ENCODE measurements at places on chromosomes 11 and 22.

DNA sequence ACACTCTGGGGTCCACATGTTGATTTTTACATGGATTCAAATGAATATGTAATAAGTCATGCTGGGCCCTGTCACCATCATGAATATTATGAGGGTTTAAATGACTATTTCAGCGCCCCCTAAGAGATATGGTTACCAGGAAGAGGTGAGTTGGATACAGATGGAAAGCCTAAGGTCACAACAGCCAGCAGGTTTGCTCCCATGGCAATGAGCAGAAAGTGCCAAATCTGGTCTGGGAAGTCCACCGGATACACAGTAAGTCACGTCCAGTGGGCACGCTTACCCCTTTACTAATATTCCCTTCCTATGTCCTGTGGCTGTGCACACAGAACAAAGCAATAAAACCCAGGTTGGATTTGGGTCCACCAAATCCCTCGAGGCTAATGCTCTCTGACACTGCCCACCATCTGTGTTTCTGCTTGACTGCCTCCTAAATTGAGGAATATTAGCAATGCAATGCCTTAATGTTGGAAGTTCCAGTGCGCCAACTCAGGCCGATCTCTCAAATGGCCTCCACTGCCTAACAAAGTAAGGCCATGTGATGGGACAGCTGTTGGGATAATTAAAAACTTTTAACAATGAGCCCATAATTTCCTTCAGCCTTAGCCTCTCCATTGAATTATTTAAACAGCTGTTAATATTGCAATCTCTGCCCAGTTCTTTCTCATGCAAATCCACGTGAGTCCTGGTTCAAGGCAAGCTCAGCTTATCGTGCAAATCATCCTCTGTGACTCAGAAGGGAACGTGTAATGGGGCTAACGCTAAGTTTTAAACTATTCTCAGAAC lies 97.6 kb downstream of the SLC1A2 start:
- no peak for DNase-seq

GRCh38 chr11:111476956-111477355 lies 35.2 kb downstream of the BTG4 start:
- DNase-seq = no peak

GRCh38 chr11:32435942-32436750 lies 807 bp upstream of the WT1 start:
- no peak for DNase-seq

- DNase-seq = no peak
These were observed 64.8 kb upstream of the NUP160 start for GRCh38 chr11:47912843-47913437.

- no peak for DNase-seq
These were observed 3.4 kb downstream of the FLRT1 start for GRCh38 chr11:64039012-64039665.

GRCh38 chr11:68564261-68564660 lies 103.7 kb downstream of the PPP6R3 start:
- no peak for DNase-seq

DNA sequence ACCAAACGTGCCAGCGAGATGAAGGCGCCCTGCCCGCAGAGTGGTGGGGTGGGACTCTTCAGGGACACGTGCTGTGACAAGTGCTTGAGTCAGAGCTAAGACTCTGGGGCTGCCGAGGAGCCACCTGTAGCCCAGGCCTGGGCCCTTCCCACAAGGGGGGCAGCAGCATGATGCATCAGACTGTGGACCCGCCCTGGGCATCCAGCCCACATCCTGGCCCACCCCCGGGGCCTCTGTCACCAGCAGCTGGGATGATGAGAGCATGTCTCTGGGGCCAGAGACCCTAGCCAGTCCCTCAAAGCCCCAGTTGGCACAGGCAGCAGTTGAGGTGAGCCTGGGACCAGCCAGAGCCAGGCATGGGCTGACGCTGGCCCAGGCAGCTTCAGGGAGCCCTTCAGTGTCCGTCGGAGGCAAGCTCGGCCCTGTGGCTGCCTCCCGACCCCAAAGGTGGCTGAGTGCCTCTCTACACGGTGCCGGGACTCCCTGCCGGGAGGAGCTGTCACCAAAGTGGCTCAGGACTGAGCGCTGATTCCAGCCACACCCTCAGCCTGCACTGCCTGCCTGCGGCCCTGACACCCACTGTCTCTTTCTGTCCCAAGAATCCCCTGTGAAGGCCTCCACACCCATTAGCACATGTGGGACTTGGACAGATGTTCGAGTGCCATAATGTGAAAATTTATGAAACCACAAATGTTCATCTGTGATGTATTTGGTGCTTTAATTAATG lies 41.3 kb downstream of the CDKN1C start:
- no peak for DNase-seq

DNA sequence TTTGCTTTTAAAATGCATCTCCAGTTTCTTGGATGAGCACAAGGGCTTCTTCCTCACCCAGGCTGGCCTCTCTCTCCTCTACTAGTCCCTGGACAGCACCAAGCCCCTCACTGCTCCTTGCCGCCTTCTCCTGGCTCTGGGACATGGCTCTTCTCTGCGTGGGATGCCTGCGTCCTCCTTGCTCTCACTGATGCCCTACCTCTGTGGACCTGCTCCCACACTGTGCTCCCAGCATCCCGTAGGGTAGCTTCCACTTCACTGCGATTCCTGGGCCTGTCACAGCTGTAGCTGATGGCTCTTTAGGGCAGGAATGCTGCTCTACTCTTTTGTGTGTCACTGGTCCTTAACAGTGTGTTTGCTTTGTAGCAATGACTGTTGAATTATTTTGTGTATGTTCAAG lies 136.3 kb downstream of the SNX19 start:
- DNase-seq = no peak

DNA sequence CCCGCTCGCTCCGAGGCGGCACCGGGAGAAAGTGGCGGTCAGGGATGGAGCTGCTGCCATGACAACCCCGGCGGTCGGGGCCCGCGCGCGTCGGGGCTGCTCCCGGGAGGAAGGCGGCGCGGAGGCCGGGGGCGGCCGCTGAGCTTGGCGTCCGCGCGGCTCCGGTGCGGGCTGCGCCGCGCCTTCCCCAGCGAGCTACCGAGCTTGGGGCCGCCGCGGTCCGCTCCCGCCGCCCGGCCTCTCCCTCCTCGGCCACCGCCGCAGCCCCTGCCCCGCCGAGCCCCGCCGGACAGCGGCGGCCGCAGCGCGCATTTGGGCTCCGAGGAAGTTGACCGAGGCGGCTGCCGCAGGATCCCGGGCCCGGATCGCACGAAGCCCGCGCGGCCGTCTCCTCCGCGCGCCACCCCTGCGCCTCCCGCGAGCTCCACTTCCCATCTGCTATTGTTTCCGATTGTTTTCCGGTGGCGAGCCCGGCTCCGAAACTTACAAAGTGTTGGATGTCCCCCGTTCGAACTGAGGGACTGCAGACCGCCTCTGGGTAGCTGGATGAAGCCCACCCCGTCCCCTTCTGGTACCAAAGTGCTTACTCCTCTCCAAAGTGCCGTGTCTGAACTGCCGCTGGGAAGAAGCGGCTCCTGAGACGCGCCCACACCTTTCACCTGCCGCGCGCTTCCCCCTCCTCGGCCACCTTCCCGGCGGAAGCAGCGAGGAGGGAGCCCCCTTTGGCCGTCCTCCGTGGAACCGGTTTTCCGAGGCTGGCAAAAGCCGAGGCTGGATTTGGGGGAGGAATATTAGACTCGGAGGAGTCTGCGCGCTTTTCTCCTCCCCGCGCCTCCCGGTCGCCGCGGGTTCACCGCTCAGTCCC lies 540.3 kb downstream of the NTM start:
- no peak for DNase-seq

DNA sequence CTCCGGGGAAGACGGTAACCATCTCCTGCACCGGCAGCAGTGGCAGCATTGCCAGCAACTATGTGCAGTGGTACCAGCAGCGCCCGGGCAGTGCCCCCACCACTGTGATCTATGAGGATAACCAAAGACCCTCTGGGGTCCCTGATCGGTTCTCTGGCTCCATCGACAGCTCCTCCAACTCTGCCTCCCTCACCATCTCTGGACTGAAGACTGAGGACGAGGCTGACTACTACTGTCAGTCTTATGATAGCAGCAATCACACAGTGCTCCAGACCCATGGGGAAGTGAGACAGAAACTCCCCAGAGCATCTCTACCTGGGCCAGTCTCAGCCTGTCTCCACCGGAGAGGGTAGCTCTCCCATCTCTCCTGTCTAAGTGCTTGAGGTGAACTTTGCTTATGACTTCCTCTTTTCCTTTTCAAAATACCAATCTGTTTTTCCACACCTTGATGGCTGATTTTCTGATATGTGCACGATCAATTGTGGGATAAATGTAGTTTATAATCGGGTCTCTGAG lies 48.5 kb upstream of the VPREB1 start:
- DNase-seq = no peak

DNA sequence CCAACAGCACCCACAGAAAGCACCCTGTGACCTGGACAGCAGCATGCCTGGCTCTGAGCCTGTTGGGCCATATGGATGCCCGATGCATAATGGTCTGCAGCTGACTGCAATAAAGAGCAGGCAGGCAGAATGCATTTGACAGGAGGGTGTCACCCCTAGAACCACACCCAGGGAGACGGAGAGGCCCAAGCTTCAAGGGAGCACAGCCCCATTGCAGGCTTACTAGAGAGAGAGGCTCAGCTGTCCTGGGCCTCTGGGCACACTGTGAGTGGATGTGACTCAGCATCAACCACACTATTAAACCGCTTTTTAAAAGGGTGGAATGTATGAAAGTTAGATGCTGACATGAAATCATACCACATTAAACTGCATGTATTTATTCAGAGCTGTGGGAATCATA lies 365.3 kb downstream of the CTTN start:
- DNase-seq = no peak

DNA sequence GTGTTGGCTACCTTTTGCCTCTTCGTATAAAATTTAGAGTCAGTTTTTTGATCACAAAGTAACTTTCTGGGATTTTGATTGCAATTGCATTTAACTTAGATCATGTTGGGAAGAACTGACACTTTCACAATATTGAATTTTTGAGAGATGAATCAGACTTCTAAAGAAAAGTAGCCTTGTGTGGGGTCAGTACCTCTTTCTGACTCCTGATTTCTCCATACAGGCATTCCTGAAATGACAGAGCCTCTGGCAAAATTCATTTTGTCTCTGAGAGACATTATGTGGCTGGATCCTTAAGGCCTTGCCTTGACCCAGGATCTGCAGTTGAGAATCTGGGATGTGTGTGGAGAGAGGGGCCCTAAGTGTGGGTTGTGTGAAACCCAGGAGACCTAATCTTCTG lies 37.8 kb downstream of the PPFIBP2 start:
- DNase-seq = no peak

- no peak for DNase-seq
These were observed 16.7 kb downstream of the OR4C3 start for GRCh38 chr11:48341466-48341865.

GRCh38 chr11:79400717-79401330 lies 40.0 kb downstream of the TENM4 start:
- DNase-seq = no peak

DNA sequence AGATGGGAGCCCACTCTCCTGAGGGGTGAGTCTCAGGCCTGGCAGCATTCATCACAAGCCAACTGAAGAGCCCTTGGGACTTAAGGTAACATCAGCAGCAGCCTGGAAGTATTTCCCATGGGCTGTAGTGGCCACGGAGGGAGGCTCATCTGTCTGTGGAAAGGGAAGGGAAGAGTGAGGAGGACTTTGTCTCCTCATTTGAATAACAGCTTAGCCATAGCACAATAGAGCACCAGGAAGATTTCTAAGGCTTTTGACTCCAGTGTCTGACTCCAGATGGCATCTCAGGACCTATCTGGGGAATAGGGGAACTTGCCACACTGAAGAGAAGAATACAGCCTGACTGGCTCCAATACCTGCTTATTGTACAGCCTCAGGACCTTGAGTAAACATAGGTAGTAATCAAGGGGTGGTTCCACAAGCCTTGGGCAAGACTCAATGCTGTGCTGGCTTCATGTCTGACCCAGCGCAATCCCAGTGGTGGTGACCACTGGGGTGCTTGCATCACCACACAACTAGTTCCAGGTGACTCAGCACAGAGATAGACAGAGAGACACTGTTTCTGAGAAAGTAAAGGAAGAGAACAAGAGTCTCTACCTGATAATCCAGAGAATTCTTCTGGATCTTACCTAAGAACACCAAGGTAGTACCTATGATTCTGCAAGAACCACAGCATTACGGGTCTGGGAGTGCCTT lies 510.5 kb upstream of the CCDC179 start:
- no peak for DNase-seq

- DNase-seq = no peak
These were observed 7.8 kb downstream of the GGA1 start for GRCh38 chr22:37616201-37617083.

GRCh38 chr11:75246671-75247350 lies 6.2 kb downstream of the TPBGL start:
- no peak for DNase-seq

DNA sequence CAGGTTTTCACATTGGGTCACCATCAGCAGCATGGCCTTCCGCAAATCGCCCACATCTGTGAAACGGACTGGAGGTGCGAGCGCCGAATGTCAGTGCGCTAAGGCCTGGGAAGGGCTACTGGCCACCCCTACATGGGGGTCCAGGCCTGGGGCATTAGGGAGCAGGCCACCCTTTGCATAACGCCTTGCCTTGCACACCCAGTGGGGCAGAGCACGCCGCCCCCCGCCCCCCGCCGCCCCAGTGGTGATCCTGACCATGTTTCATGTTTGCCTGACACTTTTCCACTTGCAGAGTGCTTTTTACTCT lies 2.6 kb downstream of the GRK2 start:
- no peak for DNase-seq

GRCh38 chr11:17780668-17781067 lies 46.1 kb downstream of the KCNC1 start:
- no peak for DNase-seq
